Activated CD8-positive, alpha-beta memory T cell treated with anti-CD3 and anti-CD28 coated beads, Interleukin-2, amount 10 ng/mL, durations not matched to agents 7 days and 5 days (primary cell): ENCODE measurements at places on chromosomes 13 and 19.
A peak's percentile ranks its signal among the peaks of the same experiment; 100 is the strongest.

DNA sequence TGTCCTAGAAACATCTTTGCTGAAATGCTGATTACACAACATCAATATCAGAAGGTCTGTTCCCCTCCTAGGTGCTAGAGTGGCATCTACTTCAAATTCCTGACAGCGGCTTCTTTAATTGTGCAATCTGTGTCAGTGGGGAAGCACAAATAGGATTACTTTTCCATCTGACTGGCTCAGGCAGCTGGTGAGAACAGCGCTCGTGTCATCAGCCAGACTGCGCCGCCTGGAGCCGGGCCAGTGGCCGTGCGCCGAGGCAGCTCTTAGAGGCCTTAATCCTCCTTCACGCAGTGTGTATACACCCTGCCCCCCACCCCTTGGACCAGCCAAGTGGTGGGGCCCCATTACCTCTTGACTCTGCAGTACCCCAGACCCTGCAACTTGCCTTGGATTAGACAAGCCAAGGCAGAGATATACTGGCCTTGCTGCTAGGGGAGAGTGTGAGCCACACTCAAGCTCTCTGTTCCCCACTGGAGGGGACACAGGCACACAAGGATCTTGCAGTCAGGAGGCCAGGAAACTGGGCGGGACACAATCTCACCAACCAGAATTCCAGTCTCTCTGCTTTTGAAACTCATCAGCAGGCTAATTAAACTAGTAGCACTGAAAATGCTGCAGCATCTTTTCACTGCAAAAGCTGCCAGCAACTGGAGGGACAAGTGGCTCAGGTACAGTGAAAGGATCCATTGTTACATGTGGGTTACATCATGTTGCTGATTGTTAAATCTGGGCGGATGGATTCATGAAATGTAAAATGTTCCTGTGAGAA is 48.9 kb upstream of the EPHX3 start:
- no peak overlapping the region for H3K4me3 ChIP-seq
- no peaks in the 10 kb centered on the region for H3K27me3 ChIP-seq
- DNase-seq: no peak
- H3K4me1 ChIP-seq: peaks cover 60% of the 10 kb centered on the region
- peak overlapping the region; percentile 35 for H3K27ac ChIP-seq

DNA sequence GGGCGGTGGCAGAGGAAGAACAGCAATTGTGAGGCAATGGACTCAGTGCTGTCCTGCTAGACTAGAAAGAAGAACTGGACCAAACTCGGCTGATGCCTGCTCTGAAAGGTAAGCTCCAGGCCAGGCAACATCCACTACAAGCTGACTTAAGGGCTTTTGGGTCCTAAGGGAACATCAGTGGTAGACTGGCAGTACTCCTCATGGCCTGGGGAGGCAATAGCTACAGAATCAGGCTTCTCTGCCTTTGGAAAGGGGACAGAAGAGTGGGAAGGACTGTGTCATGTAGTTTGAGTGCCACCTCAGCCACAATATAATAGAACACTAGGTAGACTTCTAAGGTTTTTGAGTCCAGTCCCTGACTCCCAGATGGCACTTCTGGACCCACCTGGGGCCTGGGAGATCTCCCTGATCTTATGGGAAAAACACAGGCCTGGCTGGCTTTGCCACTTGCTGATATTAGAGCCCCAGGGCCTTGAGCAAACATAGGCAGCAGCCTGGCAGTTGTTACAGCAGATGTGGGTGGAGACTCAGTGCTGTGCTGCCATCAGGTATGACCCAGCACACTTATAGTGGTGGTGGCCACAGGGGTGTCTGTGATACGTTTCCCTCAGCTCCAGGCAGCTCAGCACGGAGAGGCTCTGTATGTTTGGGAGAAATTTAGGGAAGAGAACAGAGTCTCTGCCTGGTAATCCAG is 9.2 kb upstream of the CLC start:
- H3K36me3 ChIP-seq: peaks cover 1% of the 10 kb centered on the region
- peaks cover 55% of the 10 kb centered on the region for H3K27me3 ChIP-seq
- H3K4me1 ChIP-seq: no peaks in the 10 kb centered on the region
- DNase-seq: no peak
- no peak overlapping the region for H3K4me3 ChIP-seq

DNA sequence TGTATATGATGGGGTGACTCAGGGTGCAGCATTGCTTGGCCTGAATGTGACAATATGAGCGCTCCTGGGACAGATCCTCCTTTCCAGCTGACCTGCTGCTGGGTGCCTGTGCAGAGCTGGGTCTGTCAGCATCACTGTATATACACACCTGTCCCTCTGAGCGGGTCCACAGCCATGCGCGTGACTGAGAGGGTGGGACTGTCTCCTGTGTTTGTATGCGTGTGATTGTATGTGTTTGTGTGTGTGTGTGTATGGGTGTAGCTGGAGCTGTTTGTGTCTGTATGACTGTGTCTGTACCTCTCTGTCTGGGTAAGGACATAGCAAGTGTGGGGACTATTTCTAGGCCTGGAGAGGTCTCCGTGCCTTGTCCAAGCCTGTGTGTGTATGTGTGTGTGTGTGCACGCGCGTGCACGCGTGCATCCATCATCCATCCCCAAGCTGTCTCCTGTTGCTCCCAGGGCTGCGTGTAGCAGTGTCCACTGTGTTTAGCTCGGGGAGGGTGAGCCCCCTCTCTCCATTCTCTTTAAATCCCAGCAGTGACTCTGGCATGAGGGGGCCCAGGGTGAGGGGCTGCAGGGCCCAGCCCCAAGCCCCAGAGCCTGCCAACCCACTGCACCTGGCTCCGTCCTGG is 8.3 kb downstream of the IGLON5 start:
- H3K27me3 ChIP-seq: peaks cover 20% of the 10 kb centered on the region
- H3K27ac ChIP-seq: no peak overlapping the region
- no peaks in the 10 kb centered on the region for H3K36me3 ChIP-seq
- DNase-seq: no peak
- H3K4me3 ChIP-seq: no peak overlapping the region
- H3K4me1 ChIP-seq: peaks cover 1% of the 10 kb centered on the region

GRCh38 chr13:30871588-30872275 is 34.3 kb upstream of the MEDAG start:
- H3K4me1 ChIP-seq: no peaks in the 10 kb centered on the region
- no peak for DNase-seq
- H3K4me3 ChIP-seq: no peak overlapping the region
- peaks cover 22% of the 10 kb centered on the region for H3K27me3 ChIP-seq
- no peaks in the 10 kb centered on the region for H3K36me3 ChIP-seq
- no peak overlapping the region for H3K27ac ChIP-seq

DNA sequence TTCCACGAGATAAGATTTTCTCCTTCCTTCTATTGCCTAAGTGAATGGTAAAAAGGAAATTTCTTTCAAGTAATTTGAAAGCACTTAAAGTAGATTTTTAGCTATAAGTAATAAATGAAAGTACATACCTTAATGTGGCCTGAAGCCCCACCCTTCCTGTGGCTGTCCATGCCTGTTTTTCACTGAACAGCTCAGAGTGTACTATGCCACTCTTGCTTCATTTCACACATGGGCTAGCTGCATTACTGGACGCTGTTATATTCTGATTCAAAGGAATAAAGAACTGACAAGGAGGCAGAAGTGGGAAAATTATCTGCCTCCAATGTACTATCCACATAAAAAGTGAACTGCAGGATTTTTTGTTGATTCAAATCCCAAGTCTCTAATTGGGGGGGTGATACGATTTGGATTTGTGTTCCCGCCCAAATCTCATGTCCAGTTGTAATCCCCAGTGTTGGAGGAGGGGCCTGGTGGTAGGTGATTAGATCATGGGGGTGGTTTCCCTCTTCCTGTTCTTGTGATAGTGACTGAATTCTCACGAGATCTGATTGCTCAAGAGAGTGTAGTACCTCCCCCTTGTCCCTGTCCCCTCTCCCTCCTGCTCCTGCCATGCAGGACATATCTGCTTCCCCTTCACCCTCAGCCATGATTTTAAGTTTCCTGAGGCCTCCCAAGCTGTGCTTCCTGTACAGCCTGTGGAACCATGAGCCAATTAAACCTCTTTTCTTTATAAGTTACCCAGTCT is 154.7 kb upstream of the SGCG start:
- peaks cover 2% of the 10 kb centered on the region for H3K4me1 ChIP-seq
- DNase-seq: no peak
- peaks cover 5% of the 10 kb centered on the region for H3K27me3 ChIP-seq
- no peak overlapping the region for H3K27ac ChIP-seq
- no peaks in the 10 kb centered on the region for H3K36me3 ChIP-seq

- DNase-seq: no peak
- no peak overlapping the region for H3K27ac ChIP-seq
- no peak overlapping the region for H3K4me3 ChIP-seq
- H3K36me3 ChIP-seq: no peaks in the 10 kb centered on the region
- H3K27me3 ChIP-seq: no peaks in the 10 kb centered on the region
- H3K4me1 ChIP-seq: no peaks in the 10 kb centered on the region
These were observed 614.2 kb downstream of the SLITRK5 start for GRCh38 chr13:88285329-88285728.

DNA sequence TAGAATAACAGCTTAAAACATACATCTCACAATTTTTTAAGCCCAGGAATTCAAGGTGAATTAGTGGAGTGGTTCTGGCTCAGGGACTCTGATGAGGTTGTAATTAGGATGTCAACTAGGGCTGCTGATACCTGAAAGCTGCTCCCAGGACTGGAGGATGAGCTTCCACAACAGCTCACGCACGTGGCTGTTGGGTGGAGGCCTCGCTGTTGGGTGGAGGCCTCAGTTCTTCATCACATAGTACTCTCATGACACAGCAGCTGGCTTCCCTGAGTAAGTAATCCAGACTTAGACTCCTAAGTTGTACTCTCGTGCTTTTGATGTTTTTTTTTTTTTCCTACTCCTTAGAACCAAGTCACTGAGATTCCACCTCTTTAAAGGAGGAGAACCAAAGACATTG is 577.1 kb upstream of the PRR20A start:
- H3K27ac ChIP-seq: no peak overlapping the region
- no peaks in the 10 kb centered on the region for H3K4me1 ChIP-seq
- no peaks in the 10 kb centered on the region for H3K27me3 ChIP-seq
- no peak for DNase-seq
- no peaks in the 10 kb centered on the region for H3K36me3 ChIP-seq

DNA sequence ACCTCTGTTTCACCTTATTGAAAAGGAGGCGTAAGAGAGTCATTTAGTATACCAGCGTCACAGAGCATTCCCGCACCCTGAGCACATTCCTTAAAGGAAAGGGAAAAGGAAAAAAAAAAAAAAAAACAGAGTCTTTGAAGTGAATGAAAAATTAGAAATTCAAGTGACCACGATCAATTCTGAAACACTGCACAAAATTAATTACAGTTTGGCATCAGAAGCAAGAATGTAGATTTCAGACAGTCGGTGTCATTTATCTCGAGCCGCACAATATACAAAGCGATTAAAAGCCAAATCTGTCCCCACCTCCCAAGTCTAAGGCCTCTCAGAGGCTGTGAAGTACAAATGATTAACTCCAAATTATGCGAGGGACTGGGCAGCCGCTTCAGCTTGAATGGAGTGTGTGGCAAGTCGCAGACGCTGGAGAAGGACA is 173.7 kb upstream of the ZNF507 start:
- no peak overlapping the region for H3K4me3 ChIP-seq
- H3K36me3 ChIP-seq: no peaks in the 10 kb centered on the region
- H3K4me1 ChIP-seq: no peaks in the 10 kb centered on the region
- no peak for DNase-seq
- no peak overlapping the region for H3K27ac ChIP-seq

DNA sequence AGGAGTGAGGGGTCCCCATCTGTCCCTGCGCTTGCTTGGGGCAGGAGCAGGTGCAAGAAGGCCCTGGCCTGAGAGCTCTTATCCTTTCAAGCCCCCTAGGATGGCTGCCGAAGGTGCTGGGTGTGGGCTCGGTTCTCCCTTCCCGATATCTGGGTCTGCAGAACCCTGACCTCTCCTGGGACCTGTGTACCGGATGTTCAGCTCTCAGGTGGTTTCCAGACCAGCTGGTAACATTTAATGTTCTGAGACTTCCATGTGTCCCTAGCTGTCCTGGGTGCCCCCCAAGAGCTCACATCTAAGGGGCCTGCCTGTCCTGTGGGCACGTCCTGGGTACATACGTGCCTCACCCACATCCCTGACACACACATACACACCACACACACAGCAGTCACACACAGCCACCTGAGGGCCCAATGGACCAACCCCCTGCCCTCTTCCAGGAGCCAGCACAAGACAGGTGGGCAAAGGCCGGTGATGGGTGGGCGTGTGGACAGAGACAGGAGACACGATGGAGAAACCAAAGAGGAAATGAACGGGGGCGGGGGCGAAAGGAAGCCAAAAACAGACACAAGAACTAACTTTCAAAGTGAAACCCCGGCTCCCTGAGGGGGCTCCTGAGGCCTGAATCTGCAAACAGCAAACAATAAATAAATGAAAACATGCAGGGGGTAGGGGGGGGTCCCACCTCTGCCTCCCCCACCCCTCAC is 124.3 kb downstream of the PTPRS start:
- peaks cover 2% of the 10 kb centered on the region for H3K4me1 ChIP-seq
- no peak overlapping the region for H3K27ac ChIP-seq
- DNase-seq: no peak
- no peak overlapping the region for H3K4me3 ChIP-seq

DNA sequence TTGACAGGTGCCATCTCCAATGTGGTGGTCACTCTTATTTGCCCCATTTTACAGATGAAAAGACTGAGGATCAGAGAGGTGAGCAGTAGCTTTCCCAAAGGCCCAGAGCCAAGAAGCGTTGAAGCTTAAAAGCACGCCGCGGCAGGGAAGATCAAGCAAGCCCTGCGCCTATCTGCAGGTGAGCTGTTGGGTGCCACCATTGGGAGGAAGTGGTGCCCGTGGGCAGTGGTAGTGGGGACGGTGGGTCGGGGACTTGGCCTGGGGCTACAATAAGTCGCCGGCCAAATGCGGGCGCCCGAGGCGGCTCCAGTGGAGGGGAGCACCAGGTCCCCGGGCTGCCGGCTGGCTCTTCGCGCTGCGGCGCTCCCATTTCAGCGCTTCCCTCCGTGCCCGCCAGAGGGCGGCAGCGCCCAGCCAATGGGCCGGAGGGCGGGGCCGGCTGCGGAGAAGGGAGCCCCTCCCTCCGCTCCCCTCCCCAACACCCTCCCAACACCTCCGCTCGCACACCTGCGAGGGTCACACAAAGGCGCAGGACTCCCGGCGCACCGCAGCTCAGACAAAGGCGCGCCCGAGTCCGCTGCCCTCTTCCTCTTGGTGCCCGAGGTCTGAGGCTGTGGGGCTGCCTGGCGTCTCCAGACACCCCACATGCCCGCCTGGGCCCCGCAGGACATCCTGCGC is 744 bp upstream of the POU2F2 start:
- peaks cover 46% of the 10 kb centered on the region for H3K4me1 ChIP-seq
- H3K4me3 ChIP-seq: peak overlapping the region; percentile 70
- no peaks in the 10 kb centered on the region for H3K36me3 ChIP-seq
- peak; percentile 82 for DNase-seq
- peak overlapping the region; percentile 77 for H3K27ac ChIP-seq

DNA sequence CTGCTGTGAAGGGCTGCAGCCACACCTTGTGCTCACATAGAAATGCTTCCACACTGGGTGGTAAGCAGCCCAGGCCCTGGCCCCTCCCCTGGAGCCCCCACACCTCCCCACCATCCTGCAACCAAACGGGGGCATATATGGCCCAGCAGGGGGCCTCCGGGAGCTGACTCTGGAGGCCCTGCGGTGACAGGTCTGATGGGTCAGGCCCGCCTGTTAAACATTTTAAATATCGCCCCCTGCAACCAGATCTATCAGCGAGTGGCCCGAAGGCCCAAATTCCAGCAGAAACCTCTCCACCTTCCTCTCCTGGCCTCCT is 48.0 kb upstream of the KATNAL1 start:
- H3K27me3 ChIP-seq: no peaks in the 10 kb centered on the region
- peak; percentile 54 for DNase-seq
- peaks cover 40% of the 10 kb centered on the region for H3K36me3 ChIP-seq

GRCh38 chr19:22446605-22447004 is 24.5 kb upstream of the ZNF98 start:
- H3K4me3 ChIP-seq: no peak overlapping the region
- no peaks in the 10 kb centered on the region for H3K36me3 ChIP-seq
- no peak for DNase-seq
- no peaks in the 10 kb centered on the region for H3K4me1 ChIP-seq

- no peak overlapping the region for H3K4me3 ChIP-seq
- peaks cover 16% of the 10 kb centered on the region for H3K36me3 ChIP-seq
- H3K27me3 ChIP-seq: no peaks in the 10 kb centered on the region
- DNase-seq: no peak
These were observed 30.0 kb upstream of the KBTBD7 start for GRCh38 chr13:41224113-41225110.
